ENCODE measurements at places on chromosomes 13 and 19. TPM values are rescaled to one million over a fixed set of nuclear protein-coding genes. Genes with fewer than 3 reads are reported as not detected.

Gene PPM1N
- 2.5 TPM for total RNA-seq

Gene SELENOV
- not detected for total RNA-seq

Gene MYO1F
- total RNA-seq = 81.3 TPM

Gene LPAR6
- 8.8 TPM for total RNA-seq

Gene PSG1
- not detected for total RNA-seq
